ENCODE measurements at places on chromosomes 2 and 18.

GRCh38 chr18:13496691-13497281 is 229.6 kb downstream of the FAM210A start:
- no peak for DNase-seq

- DNase-seq, result peak; percentile 8
Observed at GRCh38 chr2:212330263-212330662, 208.3 kb downstream of the ERBB4 start.

- DNase-seq, result no peak
Observed at GRCh38 chr2:239964399-239965185, 60.5 kb downstream of the NDUFA10 start.

DNA sequence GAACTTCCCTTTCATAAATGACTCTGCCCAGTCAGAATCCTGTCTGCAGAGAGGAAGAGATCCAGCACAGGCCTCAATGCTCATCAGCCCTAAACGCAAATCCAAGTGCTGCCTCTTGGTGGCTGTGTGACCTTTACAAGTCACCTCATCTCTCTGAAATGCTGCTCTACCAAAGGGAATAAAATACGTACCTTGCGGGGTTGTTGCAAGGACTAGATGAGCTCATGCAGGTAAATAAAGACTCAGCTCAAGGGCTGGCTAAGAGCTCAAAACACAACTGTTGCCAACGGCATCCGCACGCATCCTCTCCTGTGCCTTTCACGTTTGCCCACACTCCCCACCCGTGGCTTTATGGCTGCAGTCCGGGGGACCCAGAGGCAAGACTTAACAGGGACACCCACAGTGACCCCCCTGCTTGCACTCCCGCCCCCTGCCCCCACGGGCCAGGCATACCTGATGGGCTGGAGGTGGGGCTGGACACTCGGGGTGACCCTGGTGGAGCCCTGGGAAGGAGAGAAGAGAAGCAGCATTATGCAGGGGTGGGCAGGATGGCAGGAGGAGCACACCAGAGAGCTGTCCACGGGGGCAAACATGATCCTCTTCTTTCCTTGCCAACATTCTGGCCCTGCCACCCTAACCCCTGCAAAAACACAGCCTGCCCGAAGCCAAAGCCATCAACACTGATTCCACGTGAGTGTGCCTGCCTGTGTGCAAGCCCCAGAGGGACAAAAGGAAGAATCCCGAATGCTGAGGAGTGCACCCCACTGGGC is 102.6 kb downstream of the TNS1 start:
- no peak for DNase-seq

DNA sequence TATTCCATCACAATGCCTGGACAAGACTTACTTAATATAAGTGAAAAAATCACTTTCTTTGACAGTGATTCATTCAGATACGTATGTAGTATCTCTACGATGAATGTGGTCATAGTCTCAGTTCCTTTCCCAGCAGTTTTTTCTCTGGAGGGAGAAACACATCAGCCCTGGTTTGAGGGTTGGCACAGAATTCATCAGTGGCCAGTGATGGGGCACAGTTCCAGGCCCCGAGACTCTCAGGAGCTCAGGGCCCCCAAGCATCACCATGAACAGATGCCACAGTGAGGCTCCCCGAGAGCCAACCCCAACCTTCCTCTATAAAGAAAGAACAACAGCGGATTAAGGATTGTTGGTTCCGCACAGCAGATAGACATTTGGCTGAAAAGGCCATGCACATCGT is 12.5 kb downstream of the PRKAG3 start:
- DNase-seq, result no peak

- no peak for DNase-seq
Observed at GRCh38 chr2:66789741-66790140, 354.8 kb downstream of the MEIS1 start.

GRCh38 chr2:16434393-16434792 is 231.2 kb downstream of the CYRIA start:
- DNase-seq, result no peak

GRCh38 chr2:134408791-134409190 is 154.9 kb downstream of the MGAT5 start:
- no peak for DNase-seq

DNA sequence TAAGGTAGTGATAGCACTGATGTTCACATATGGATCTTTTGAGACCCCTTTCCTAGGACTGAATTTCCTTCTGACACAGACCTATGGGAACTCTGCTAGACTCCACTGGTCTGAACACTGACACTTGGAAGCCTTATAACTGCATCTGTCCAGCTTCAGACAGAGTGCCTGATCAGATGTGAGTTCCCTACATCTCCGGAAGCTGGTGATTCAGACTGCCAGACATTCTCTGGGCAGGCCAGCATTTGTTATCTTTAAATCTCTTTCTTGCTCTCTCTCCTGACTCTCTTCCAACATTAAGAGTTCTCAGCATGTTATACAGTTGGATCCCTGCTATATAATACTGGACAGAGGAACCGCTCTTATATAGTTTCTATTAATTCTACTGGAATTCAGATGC is 408.5 kb downstream of the ZEB2 start:
- DNase-seq, result no peak

- DNase-seq, result no peak
Observed at GRCh38 chr18:37322492-37323035, 243.0 kb downstream of the CELF4 start.

- DNase-seq, result no peak
Observed at GRCh38 chr2:66101206-66101605, 333.7 kb upstream of the MEIS1 start.

DNA sequence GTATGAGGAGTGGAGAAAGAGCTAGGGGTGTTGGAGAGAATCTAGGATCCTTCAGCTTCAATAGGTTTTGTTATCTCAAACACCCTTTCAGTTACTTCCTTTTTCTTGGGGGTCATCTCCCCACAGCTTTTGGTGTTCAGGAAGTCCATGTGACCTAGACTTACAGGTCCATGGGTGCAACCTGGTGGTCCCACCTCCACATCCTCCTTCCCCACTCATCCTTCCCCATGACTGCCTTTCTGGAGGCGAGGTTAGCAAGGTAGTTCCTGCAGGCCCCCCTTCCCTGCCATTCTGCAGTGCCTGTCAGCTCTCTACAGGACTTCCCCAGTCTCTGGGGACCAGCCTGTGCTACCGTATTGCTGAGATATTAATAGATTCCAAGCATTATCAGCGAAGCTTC is 107.6 kb downstream of the TMEM17 start:
- DNase-seq, result no peak

GRCh38 chr2:105399207-105399861 is 483 bp upstream of the FHL2 start:
- DNase-seq, result peak; percentile 61

DNA sequence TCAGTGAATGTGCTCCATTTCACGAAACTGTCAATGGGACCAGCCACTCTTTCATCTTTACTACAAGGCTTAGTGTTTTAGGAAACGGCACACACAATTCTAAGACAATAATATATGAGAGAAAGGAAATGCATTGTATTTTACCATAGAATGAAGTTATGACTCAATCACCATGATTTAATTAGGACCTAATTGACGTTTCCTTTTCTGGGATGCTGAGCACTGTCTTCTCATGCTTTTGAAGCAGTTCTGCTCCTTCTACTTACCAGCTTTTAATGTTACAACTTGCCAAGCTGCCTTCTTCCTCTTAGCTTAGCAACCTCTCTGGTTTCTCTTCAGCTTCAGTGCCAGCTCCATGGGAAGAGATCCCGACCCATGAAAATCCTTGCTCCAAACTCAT is 94.3 kb upstream of the SERPINE2 start:
- DNase-seq, result no peak

DNA sequence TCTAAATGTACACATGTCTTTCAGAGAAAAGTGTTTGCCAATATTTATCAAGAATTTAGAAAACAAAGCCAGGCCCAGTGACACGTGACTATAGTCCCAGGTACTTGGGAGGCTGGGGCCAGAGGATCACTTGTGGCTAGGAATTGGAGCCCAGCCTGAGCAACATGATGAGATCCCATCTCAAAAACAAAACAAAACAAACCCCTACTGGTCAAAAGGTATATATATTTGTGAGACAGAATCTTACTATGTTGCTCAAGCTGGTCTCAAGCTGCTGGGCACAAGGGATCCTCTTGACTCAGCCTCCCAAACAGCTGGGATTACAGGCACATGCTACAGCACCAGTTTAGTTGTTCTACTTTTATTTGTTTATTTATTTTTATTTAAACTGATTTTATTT is 79.2 kb downstream of the ZDBF2 start:
- no peak for DNase-seq

DNA sequence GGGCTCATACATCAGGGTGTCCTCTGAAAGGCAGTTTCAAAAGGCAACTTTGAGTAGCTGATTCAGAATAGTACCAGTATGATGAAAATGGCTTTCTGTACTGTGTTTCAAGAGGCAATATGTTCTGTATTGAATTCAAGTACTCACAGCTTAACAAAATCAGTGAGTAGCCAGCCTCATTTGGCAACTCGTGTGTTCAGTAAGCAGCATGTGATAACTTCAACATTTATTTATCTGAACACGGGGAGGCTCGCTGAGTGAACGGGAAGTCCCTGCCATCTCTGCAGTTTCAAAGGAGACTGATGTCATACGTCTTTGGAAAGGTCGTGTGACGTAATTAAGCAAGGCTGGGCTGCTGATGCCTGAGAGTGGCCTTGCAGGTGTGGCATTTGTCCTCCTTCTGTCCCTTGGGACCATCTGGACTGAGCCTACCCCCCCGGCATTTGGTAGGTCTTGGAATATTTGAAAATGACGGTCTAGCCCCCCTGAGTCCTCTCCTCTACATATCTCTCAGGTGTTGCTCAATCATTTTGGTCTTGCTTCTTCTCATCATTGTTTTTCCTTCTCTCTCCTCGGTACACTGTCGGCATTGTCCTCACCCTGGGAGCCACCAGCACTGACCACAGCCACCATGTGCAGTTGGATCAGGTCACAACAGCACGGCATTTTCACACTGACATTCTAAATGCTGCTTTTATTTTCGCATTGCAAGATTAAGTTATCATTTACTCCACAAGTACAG is 62.8 kb downstream of the SMIM21 start:
- no peak for DNase-seq

GRCh38 chr2:232484628-232485347 is 2.8 kb downstream of the ECEL1 start:
- no peak for DNase-seq

DNA sequence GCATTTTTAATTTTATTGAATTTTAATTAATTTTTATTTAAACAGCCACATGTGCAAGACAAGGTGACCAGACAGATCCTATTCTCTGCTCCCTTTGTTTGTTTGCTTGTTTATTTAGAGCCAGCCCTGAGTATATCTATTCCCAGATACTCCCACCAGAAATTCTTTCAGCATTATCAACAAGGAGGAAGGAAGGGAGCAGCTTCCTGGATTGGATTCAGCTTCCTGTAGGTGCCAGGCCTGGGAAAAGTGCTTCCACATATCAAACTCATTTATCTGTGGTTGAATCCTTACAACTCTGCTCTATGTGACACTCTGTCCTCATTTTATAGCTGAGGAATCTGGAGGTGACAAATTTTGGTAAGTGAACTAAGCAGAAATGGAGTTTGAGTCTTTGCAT is 60.5 kb upstream of the KLF7 start:
- no peak for DNase-seq

Measured in ascending aorta (tissue), 2 donors.